Stimulated activated naive CD4-positive, alpha-beta T cell treated with Interleukin-2 at 50 U/mL for 16 hours (primary cell): ENCODE measurements at places on chromosomes 3 and 15.
A peak's percentile ranks its signal among the peaks of the same experiment; 100 is the strongest.

- no peak for DNase-seq
These were observed at the start of gene FAM107A for GRCh38 chr3:58577269-58577821. Gene FAM107A, minus strand, starts transcription at chr3:58577391. Its CDS starts 7,531 bp downstream, at chr3:58569860.

DNA sequence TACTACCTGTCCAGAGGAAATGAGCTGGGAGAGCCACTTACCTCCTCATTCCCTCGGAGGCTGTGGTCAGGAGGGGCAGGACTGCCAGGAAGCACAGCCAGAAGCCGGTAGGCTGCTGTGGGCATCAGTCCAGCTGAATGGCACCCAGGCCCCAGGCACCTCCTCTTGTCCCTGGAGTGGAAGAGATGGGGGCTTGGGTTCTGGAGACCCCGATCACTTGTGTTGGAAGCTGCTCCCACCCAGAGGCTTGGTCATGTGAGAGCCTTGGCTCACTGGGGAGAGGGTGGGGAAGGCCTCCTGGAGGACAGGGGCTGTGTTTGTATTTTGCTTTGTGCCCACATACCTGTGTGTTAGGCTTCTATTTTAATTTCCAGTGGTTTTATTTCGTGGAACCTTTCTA, 261.9 kb downstream of the GABRG3 start:
- no peak for DNase-seq

DNA sequence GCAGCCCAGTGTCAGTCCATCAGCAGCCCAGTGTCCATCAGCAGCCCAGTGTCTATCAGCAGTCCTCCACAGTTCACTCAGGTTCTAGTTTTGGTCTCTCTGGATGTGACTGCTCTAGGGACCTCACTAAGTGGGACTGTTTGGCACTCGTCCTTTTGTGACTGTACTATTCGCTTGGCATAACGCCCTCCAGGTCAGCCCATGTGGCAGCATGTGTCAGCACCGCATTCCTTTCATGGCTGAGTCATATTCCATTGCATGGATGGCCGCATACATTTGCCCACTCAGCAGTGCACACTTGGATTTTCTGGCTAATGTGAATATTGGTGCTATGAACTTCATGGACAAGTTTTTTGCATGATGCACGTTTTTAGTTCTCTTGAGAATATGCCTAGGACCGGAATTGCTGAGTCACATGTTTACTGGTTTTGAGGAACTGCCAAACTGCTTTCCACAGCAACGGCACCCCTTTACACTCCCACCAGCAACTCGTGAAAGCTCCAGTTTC, 16.4 kb downstream of the CHST13 start:
- DNase-seq, result no peak

GRCh38 chr15:77418966-77419835, 703 bp downstream of the PEAK1 start:
- peak; percentile 48 for DNase-seq

- no peak for DNase-seq
These were observed 18.6 kb downstream of the PIK3R4 start for GRCh38 chr3:130728037-130728436.

DNA sequence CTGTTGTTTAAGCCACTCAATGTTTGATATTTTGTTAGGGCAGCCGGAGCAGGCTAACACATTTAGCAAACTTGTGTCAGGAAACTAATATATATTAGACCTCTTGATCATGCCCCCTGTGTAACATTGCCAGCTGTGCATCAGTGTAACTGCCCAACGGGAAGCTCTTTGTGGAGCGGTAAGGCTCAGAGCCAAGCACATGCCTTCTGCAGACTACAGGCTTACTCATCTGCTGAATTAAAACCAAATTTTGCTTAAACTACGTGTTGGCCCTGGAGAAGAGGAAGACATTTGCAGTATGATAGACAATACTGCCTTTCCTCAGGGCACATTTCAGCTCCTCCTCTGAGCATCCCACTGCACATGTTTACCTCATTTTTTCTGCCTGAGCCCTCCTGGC, 50.5 kb upstream of the KCNMB2 start:
- no peak for DNase-seq

GRCh38 chr3:196378146-196378841, 40.1 kb upstream of the TM4SF19 start:
- DNase-seq, result no peak

GRCh38 chr3:193593668-193594030, 641 bp downstream of the OPA1 start:
- DNase-seq, result peak; percentile 38

DNA sequence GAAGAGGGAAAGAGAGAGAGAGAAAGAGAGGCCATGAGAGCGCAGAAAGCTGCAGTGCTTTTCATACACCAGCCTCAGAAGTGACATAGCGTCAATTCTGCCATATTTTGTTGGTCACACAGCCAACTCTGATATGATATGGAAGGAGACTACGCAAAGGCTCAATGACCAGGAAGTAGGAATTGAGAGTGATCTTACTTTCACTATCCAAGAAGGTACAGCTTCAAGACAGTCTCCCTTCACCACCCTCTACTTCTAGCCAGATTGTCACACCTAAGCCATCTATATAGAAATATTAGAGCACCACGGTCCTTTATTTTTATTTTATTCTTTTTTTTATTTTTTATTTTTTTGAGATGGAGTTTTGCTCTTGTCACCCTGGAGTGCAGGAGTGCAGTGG, 21.1 kb downstream of the PARP15 start:
- DNase-seq, result no peak
